ENCODE measurements at places on chromosomes 1 and 21.

DNA sequence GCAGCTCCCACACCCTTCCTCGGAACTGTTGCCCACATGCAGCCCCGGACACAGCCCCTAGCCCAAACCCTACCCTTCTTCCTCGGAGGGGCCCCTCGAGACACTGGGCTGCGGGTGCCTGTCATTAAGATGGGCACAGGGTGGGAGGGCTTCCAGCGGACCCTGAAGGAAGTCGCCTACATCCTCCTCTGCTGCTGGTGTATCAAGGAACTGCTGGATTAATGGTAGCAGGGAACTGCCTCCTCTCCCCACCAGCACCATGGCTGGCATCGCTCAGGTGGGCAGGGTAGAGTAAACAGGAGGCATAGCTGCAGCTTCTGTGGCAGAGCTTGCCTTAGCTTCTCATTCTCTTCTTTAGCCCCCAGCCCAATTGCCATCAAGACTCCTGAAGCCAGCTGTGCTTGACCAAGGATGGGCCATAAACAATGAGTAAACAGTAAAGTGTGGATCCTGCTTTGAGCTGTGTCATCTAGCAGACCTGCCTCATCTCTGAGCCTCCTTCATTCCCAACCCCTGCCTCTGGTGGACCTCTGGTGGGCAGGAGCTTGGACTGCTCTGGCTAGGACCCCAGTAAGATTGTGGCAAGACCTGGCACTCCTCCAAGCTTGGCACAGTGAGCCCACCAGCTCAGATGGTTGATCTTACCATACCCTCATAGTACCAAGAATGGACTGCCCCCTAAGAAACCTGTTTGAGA, at the start of gene LENEP:
TSS of gene LENEP (plus strand) at position 15 of the 697 bp plus-strand sequence. CDS start at position 37, 22 bp downstream.
- no peak for DNase-seq

- peak; percentile 23 for DNase-seq
Observed at GRCh38 chr1:80666073-80666472, 1134.7 kb upstream of the ADGRL2 start.

- DNase-seq = peak; percentile 56
Observed at GRCh38 chr1:169595764-169596711, 9.8 kb upstream of the F5 start.

- no peak for DNase-seq
Observed at GRCh38 chr21:22476726-22477646, 1478.8 kb downstream of the NCAM2 start.

GRCh38 chr1:61244114-61244513, 161.8 kb downstream of the NFIA start:
- DNase-seq = peak; percentile 15

- no peak for DNase-seq
Observed at GRCh38 chr1:4174291-4175200, 274.5 kb upstream of the C1orf174 start.

DNA sequence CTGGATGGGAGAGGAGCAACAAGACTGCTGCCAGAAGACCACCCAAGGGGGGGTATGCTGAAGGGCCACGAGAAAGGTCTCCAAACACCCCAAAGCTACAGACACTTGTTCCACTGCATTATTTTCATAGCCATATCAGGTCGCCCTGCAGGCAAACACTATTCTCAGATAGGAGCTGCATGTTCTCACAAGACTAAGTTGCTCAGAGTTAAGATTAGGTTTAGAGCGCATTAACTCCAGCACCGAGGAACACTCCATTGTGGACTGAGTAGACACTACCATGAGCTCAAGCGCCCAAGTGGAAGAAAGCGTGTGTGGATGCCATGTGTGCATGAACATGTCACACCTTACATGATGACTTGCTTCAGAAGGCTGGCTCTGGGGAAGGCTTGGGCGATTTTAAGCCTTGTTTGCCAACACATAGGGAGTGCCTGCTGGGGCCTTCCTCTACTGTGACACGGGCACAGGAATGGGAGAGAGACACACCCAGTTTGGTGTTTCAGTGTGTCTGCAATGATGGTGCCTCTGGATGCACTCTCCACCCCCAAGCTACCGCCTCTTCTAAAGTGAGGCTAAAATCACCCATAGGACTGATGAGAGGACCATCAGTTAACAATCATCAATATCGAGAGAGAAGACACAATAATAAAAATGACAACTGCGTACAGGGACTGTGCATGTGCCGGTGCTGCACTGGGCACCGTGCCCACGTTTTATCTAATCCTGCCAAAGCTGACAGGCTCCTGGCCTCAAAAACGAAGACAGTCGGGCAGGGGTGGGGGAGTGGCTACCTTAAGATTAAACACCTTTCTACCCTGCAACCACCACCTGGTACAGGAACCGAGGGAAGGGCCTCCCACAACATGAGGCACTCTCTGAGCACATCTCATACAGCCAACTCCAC, 34.9 kb downstream of the SSBP3 start:
- DNase-seq = no peak

GRCh38 chr1:54365398-54365797, 40.8 kb downstream of the SSBP3 start:
- no peak for DNase-seq

GRCh38 chr1:12428334-12428733, 189.7 kb downstream of the DHRS3 start:
- DNase-seq = no peak

DNA sequence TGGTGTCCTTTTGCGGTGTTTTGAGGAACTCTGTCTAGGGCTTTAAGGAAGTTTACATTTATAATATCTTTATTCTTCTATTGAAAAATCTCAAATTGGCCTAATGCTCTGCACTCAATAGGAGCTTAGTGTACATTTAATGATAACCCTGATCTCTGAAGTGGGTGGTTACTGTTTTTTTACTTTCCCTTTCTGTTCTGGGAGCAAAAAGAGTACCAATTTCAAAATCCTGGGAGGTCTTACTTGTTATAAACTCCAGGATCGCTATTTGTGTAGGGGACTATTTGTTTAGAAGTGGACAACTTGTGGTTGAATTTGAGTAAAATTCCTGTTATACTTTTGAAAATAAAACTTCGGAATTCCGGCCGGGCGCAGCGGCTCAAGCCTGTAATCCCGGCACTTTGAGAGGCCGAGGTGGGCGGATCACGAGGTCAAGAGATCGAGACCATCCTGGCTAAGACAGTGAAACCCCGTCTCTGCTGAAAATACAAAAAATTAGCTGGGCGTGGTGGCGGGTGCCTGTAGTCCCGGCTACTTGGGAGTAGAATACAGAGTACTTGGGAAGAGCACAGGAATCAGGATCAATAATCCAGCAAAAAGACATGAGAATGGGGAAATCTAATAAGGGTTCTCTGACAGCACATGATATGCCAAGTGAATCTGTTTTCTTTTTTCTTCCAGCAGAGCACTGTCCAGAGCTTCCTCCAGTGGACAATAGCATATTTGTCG, 1.1 kb downstream of the C4BPB start:
- DNase-seq = no peak

DNA sequence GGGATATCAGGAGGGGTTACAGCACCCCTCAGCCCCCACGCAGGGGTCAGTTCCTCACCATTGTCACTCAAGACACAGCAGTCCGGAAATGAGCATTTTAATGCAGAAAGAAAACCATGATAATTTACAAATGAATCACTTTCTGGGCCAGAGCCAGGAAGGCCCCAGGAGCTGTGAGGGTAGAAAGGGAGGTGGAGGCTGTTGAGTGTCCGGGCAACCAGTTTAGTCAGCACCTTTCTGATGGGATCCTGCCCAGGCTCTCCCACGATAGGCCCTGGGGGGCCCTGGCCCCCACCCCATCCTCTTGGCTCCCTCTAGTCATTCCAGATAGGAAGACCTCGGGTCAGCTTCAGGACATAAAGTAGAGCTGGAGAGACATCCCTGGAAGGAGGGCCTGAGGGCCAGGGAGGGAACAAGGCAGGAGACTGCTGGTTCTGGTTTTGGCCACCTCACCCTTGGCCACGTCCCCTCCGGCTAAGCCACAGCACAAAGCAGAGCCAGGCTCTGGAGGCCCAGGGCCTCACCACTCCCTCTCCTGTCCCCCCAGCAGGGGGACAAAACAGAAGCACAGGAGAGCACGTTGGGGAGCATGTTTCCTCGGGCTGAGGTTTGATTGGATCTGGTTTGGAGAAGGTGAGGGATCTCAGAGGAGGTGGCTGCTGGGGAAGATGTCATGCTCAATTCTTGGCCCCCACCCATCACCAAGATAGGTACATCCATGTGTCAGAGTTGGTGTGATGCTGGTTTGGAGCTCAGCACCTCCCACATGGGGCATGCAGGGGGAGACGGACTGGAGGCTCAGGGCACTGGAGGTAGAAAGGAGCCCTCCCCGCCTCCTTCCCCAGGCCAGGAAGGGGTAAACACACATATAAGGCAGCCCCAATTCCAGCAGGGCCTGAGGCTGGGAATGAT, 20.6 kb downstream of the ETNK2 start:
- no peak for DNase-seq

DNA sequence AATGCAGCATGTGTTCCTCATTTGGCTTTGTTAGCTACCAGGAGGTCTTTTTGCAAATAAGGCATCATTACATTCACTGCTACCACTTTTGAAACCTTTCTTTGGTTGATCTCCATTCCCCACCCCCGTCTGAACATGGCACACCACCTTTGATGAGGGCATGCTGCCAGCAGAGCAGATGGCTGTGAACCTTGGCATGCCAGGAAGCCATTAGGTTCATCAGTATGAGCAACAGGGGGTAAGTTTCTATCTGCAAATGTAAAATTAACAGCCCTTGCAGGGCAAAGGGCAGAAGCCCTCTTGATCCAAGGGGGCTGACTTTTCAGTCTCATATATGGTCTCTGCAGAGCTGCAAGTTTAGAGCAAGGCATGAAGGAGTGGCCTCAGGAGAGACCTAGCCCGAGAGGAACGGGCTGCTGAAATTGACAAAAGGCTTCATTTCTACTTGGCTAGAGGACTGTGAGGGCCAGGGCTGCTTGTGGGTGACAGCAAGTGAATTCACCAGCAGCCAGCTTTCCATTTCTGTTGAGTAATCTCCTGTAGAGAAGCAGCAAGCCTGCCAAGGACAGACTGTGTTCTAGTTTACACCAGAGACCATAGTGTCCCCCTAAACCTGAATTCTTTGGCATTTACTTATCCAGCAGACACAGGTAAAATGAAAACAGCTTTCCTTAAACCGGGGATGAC, 127.9 kb downstream of the ZNF326 start:
- DNase-seq = no peak

- no peak for DNase-seq
Observed at GRCh38 chr1:45968941-45969666, 163.3 kb downstream of the PIK3R3 start.

DNA sequence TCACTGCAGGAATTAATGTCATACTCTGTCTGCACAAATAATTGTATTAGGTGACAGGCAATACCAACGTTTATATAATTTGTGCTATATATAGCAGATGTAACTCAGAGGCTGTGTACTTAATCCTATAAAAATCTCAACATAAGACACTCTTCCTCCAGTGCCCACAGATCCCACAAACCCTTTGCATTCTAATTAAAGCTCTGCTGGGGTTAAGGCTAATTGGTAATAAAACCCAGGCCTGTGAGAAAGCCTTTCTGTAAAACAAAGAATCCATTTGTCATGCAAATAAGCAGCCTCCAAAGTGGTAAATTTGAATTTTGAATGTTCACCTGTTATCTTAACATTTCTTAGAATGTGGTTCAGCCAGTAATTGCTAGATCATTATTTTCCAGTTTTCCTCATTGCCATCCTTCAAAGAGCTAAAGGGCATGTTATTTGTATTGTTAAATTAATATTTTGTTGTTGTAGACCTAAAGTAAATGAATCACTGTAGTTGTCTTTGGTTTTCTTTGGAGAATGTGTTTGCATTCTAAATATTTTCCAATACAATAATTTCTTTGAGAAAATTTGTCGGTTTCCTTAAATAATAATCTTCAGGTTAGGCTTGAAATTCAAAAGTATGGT, 46.3 kb upstream of the PRDX6 start:
- DNase-seq = no peak

DNA sequence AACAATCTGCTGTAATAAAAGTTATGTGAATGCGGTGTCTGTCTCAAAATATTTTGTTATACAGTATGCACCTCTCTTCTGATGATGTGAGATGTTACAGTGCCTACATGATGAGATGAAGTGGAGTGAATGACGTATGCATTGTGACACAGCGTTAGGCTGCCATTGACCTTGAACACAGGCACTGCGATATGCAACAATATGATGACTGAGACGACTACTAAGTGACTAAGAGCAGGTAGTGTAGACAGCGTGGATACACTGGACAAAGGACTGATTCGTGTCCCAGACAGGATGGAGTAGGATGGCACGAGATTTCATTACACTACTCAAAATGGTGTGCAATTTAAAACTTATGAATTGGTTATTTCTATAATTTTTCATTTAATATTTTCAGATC, 8.4 kb downstream of the SGIP1 start:
- DNase-seq = no peak

GRCh38 chr1:34441259-34442069, 264.8 kb downstream of the C1orf94 start:
- no peak for DNase-seq

- DNase-seq = no peak
Observed at GRCh38 chr1:184555665-184556641, 169.1 kb downstream of the C1orf21 start.

- no peak for DNase-seq
Observed at GRCh38 chr1:164902491-164902890, 343.5 kb downstream of the PBX1 start.

DNA sequence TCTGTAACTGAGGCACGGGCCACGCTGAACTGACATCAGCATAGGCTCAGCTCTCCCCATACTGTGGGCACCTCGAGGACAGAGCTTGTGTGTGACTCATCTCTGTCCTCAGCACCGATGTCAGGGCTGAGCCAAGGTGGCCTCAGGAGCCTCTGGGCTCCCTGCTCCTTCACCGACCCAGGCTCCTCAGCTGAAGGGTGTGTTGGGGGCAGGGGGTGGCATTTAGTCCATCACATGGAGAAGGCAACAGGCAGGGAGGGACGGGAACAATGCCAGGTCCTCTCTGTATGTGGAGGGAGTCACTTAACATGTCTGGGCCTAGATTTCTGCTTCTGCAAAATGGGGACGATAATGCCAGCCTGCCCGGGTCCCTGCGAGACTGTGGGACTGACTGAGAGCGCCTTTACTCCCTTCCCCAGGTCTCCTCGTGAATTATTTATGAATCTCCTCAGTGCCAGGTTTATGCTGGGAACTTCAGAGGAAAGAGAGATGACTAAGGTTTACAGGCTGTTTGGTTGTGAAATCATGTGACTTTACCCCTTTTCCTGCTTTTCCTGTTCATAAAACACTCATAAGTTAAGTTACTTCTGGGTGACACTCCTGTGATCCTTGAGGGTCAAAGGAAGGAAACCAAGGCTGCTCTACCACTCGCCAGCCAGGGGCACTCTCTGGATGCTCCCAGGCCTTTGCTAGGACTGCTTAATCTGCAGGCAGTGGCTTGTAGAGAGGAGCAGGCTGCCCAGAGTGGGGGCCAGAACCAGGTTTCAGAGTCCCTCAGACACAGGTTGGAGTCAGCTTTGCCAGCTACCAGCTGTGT, 16.2 kb downstream of the TTC39A start:
- peak; percentile 42 for DNase-seq

- no peak for DNase-seq
Observed at GRCh38 chr1:207811920-207812720, 60.3 kb downstream of the CD46 start.

GRCh38 chr1:248793592-248793991, 32.1 kb downstream of the SH3BP5L start:
- DNase-seq = peak; percentile 90

Data from activated CD4-positive, alpha-beta T cell treated with anti-CD3 and anti-CD28 coated beads, Interleukin-10, Interleukin-2, amounts not matched to agents 100 ng/mL and 50 ng/mL, durations not matched to agents 16 hours and 8 hours (primary cell).